ENCODE measurements at places on chromosomes 3 and 15.
A peak's percentile ranks its signal among the peaks of the same experiment; 100 is the strongest.

DNA sequence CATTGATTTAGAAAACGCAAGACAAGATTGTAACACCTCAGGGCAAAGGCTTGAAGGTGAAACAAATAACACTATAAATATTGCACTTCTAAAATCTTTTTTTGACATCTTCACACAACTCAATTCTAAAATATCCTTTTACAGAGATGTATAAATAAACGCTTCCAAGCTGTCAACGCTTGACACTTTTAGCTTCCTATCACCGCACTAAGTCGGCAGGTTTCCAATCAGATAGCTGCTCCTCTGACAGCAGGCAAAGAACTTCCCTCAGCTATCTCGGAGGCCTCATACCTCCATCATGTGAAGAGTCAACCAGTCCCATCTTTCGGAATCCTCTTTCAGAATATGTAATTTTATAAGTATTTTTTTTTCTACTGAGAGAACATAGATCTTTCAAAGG is 71.0 kb downstream of the PCOLCE2 start:
- DNase-seq = no peak

GRCh38 chr3:28973609-28974008 is 307.3 kb upstream of the RBMS3 start:
- no peak for DNase-seq

GRCh38 chr15:65311760-65312159 is 7.3 kb downstream of the RNU5B-1 start:
- DNase-seq = no peak

- no peak for DNase-seq
Observed at GRCh38 chr3:136819731-136820679, 1.1 kb downstream of the SLC35G2 start.

- DNase-seq = no peak
Observed at GRCh38 chr15:31892513-31892912, 137.8 kb upstream of the CHRNA7 start.

- no peak for DNase-seq
Observed at GRCh38 chr15:41659855-41660234, 360 bp upstream of the MGA start.

- DNase-seq = no peak
Observed at GRCh38 chr3:16788440-16789056, 96.2 kb upstream of the PLCL2 start.

DNA sequence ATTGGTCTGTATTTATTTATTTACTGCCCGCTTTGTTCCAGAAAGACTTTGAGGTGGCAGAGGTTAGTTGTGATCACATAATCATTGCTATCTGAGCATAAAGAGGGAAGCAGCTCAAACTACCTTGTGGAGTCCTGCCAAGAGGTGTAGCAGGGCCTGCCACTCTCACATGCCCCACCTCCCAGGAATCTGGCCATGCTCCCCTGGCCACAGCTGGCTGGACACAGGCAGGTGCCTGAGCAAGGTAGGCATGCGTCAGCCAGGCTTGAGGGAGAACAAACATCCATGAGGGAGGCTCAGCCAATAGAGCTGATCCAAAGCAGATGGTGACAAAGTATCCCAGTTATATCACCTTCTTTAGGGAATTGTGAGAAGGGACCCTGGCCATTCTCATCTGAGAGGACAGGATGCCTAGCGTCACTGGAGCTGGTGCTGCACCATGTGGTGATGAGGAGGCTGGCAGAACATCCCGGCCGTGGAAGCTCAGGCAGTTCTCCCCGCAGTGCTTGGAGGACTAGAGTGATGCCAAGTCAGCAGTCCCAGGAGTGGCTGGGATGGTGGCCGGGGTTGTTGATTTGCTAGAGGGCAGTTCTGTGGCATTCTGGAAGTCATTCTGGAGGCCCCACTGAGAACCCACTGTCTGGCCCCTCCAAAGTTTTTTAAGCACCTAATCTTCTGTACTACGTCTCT is 6.8 kb upstream of the POLG start:
- DNase-seq = no peak

DNA sequence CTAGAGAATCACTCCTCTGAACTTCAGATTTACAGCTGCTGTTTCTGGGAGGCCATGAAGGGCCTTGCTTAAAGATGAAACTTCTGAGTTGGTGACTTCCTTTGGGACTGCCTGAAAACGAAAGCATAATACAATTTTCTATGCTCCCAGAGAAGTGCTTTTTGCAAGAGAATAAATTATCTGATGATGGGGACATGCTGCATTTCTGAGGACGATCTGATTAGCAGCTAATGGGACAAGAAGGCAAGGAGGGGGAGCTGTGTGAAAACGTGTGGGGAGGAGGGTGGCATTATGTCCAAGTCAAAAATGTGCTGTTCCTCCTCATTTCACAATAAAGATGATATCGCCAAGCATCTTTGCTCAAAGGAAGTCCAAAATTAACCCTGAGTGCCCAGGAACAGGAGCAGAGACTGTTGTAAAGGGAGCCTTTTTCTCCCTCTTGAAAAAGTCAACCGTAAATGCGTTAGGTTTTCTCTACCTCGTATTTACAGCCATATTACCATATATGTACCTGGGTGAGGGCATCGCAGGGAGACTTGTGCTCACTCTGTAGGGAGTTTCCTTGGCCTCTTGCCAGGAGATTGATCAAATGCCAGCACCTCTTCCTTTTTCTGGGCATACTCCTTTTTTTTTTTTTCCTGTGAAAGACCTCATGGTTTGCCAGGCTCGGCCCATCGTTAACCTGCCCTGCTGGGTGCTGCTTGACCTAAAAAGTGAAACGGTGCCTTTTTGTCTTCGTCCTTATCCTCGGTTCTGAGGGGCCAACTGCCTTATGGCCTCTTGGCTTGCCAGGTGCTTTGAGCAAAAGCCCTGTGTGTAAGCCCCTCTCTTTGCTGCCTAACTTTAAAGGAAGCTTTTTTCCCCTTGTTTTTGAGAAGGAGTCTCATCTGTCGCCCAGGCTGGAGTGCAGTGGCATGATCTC is 11.5 kb downstream of the ITPR1 start:
- DNase-seq = peak; percentile 19

GRCh38 chr15:27238209-27238608 is 267.2 kb downstream of the GABRG3 start:
- no peak for DNase-seq

GRCh38 chr15:44729408-44730127 is 6.8 kb upstream of the TRIM69 start:
- DNase-seq = peak; percentile 49

- no peak for DNase-seq
Observed at GRCh38 chr15:72358650-72359171, 17.1 kb downstream of the HEXA start.

GRCh38 chr15:96593735-96594134 is 263.2 kb downstream of the NR2F2 start:
- DNase-seq = no peak

DNA sequence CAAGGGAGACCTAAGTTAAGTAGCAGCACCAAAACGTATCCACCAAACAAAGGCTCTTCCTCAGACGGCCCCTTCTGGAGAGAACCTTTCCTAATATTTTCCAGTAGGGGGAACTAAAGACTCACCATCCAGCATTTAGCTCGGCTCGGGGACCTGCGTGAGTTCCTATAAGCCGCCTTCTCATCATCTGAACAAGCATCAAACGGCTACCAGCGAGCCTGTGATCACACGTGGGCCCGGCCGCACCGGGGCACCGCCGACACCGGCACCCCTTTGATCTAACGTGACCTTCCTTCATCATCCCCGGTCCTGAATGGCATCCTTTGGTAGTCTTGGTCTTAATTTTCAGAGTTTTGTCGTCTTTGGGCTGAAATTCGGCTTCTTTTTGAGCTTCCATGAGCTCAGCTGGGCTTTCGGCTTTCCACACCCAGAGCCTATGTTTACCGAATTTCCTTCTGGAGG is 1.4 kb upstream of the ROBO2 start:
- peak; percentile 27 for DNase-seq

DNA sequence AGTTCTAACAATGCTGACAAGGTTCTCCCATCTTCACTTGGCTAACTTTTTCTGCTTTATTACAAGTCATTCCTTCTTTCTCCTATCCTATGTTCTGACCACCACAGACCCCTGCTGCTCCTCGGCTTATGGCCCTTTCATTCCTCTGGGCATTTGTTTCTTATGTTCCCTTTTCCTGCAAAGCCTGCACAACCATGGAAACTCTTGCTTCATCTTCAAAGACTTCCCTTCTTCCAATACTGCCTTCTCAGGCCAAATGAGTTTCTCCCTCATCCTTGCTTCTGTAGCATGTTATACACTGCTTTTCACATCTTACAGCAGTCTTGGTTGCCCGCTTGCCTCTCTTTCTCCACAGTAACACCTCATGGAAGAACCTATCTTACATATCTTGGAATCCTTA is 17.9 kb upstream of the ATOSA start:
- no peak for DNase-seq

- DNase-seq = peak; percentile 52
Observed at GRCh38 chr3:152737021-152737908, 97.7 kb upstream of the P2RY1 start.

Measured in activated CD4-positive, alpha-beta T cell treated with anti-CD3 and anti-CD28 coated beads, Interleukin-2, Interleukin-4, amounts not matched to agents 100 ng/mL and 50 ng/mL, durations not matched to agents 16 hours and 8 hours (primary cell).